Activated CD4-positive, alpha-beta T cell treated with anti-CD3 and anti-CD28 coated beads for 24 hours (primary cell): ENCODE measurements at places on chromosomes 7 and 10.

GRCh38 chr10:128859738-128860386 lies 607.2 kb upstream of the MGMT start:
- DNase-seq, result peak; percentile 17

DNA sequence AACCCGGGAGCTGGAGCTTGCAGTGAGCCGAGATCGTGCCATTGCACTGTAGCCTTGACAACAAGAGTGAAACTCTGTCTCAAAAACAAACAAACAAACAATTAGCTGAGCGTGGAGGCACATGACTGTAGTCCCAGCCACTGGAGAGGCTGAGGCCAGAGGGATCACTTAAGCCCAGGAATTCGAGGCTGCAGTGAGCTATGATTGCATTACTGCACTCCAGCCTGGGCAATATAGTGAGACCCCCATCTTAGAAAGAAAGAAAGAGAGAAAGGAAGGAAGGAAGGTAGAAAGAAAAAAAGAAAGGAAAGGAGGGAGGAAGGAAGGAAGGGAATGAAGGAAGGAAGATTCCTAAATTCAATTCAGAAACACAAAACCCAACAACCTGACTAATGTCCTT lies 141.3 kb upstream of the TNRC18 start:
- no peak for DNase-seq

DNA sequence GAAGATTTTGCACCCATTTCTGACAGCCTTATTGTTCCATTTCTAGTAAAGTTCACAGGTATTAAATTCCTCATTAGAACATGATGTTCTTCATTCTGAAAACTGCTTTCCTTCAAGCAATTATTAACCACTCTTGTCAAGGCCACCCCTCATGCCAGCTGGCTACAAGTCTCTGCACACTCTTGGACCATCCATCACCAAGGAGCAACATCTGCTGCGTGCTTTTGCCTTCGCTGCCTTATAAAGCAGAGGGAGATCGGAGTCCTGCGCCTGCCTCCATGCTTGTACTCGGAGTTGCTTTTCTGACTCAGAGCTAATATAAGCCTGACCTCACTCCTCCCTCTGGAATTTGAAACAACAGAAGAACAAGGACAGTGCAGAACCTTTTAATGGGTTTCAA lies 529.9 kb upstream of the DPP6 start:
- no peak for DNase-seq

GRCh38 chr10:120818301-120818700 lies 32.9 kb upstream of the WDR11 start:
- DNase-seq, result no peak

GRCh38 chr10:37976880-37977203 lies 395 bp upstream of the ZNF25 start:
- DNase-seq, result no peak

- no peak for DNase-seq
Observed at GRCh38 chr10:13806419-13806818, 219.7 kb downstream of the PRPF18 start.

GRCh38 chr7:86747698-86748097 lies 104.0 kb downstream of the GRM3 start:
- DNase-seq, result no peak

DNA sequence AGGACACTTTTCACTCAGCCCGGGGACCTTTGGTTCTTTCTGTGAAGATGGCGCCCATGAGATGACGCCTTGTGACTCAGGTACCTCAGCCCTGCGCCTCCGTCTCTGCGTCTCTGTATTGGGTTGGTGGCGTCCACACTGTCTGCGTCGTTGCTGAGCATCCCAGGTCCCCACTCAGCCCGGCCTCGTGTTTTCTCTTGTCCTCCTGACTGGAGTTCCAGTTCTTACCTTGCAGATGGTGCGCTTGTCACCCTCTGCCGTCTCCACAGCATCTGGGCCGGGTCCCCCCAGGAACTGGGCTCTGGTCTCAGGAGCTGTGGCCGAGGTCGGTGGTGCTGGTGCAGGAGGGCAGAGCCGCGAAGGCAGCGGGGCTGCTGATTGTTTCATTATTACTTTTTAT lies 150.4 kb downstream of the WDR37 start:
- DNase-seq, result no peak

DNA sequence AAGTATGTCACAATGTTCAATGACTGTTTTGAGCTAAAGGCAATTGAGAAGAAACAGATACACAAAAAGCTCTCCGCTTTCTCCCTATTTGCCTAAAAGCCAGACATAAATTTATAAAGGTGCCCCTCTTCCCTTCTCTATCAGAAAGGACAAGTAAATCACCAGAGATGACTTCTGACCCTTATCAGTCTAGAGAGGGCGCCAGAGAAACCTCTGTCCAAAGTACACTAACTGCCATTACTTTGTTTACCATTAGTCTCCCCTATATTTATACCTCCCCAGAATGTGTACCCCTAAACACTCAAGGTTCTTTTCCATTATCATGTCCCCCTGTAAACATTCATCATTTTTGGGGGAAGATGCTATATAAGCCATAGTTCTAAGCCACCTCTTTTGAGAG lies 49.3 kb downstream of the TPK1 start:
- no peak for DNase-seq

DNA sequence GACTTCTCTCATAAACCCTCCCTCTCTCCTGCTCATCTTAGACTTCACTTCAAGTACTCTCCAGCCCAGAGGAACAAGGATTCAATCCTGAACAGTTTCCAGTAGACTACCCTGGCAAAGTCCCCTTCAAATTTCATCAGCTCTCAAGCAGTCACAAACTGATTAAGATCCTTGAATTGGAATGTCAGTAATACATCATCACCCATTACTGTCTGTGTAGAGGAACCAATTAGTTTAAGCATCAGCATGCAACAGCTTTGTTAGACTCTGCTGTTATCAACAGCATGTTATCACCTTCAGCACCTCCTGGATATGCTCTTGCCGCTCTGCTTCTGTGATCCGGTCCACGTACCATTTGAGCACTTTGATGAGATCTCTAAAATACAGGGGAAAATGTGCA lies 307.0 kb upstream of the IMMP2L start:
- no peak for DNase-seq

DNA sequence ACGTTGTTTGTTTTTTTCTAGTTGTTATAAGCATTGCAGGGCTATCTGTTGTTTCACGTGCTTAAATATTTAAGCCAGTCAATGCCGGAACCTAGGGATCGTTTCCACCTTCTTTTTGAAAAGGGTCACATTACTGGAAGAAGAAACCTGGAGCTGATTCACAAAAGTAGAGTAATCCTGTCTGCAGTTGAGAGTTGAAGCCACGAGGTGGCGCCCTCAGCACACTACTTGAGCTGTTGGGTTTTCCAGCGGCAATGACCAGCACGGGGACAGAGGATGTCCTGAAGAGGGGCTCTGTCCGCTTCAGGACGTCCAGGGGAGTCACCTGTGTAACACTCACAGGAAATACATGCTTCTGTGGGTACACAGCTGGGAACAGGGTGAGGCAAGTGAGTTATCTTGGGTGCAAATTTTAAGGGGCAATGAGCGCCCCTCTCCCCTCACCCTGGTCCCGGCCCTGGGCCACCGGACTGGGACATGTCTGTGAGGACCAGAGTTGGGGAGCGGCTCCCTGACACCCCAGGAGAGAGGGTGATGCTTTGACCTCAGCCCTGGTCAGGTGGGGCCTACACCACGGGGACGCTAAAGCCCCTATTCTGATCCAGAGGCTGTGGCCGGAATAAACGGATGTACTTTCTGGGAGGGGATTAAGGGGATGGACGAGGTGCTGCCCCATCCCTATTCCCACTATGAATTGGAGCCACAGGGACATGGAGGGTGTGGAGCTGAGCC lies 26.3 kb upstream of the WDFY4 start:
- peak; percentile 36 for DNase-seq

DNA sequence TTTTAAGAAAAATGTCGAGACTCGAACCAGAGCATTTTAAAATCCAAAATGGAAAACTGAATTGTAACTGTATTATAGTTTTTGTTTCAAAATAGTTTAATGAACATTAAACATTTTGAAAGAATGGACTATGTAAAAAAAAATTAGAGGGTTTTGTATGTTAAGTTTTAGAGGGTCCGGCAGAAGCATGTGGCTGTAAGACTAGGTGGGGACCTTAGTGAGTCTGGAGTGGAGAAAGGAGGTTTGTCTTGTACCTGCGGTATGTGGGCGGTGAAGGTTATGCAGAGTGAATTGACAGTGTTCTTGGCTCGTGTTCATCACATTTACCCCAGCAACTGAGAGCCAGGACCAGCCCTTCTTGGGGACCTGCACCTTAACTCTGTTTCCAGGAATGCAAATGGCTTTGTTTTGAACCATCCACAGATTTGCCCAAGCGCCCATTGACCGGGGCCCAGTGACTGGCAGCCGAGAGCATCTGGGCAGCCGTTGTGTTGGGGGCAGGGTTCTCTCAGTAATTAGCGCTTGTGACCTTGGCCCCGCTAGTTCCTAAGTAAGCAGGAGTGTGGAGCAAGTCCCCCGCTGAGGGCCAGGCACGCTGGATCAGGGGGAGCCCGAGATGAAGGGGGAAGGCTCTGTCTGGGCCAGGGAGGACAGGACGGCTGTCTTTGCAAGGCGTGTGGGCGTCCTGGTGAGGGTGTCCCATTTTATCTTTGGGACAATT lies 1.4 kb upstream of the KLF6 start:
- no peak for DNase-seq

DNA sequence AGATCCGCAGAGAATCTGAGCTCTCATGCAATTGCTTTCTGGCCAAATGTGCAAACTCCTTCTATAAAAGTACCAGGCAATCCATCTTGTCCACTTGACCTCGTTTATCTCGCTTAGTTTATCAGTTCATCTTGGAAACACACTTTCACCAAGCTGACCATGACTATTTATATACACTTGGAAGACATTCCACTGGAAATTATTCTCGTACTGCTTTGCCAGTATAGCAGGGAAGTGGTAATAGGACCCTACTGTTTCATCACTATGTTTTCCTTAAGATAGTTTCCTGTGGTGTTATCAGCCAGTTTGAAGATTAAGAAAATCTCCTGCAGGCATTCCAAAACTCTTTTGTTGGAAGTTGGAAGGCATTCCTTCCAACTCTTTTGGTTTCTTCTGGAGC lies 115.3 kb upstream of the FAM171A1 start:
- DNase-seq, result no peak

GRCh38 chr7:40221836-40222235 lies 87.0 kb downstream of the SUGCT start:
- DNase-seq, result no peak

GRCh38 chr10:62831346-62831745 lies 15.2 kb upstream of the EGR2 start:
- no peak for DNase-seq

GRCh38 chr7:115300231-115300870 lies 378.5 kb downstream of the MDFIC start:
- no peak for DNase-seq

GRCh38 chr10:86182595-86182994 lies 184.0 kb downstream of the GRID1 start:
- no peak for DNase-seq

DNA sequence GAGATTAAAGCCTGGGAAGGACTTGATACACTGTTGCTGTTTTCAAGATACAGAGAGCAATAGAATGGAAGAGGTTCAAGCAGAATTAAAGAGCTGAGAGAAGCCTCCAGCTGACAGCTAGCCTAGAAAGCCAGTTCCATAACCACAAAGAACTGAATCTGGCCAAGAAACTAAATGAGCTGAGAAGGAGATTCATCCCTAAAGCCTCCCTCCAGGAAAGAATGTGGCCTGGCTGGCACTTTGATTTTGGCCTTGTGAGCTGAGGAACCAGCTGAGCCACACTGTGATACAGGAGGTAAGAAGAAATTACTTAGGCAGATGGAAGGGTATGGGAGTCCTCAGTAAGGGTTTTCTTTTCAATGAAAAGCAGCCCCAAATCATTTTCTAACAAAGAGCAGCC lies 324.1 kb downstream of the PHF14 start:
- DNase-seq, result no peak

DNA sequence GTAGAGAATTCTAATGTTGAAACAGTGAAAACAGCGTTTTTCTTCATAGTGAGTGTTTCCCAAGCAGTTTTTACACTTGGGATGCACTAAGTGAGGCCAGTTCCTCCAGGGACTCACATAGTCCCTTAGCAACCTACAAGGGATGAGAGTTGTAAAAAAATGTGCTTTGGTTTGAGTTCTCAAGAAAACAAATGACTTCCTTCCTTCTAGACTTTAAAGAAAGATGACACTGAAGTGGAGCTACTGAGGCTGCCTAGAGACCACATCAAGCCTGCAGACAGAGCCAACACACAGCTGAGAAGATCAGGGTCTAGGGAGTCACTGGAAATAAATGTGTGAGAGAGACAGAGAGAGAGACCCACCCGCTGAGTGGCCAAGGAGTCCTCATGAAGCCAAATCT lies 264.4 kb downstream of the TNS3 start:
- no peak for DNase-seq

- no peak for DNase-seq
Observed at GRCh38 chr10:128881086-128881485, 586.0 kb upstream of the MGMT start.

GRCh38 chr10:53744176-53744575 lies 971.6 kb upstream of the MBL2 start:
- no peak for DNase-seq

DNA sequence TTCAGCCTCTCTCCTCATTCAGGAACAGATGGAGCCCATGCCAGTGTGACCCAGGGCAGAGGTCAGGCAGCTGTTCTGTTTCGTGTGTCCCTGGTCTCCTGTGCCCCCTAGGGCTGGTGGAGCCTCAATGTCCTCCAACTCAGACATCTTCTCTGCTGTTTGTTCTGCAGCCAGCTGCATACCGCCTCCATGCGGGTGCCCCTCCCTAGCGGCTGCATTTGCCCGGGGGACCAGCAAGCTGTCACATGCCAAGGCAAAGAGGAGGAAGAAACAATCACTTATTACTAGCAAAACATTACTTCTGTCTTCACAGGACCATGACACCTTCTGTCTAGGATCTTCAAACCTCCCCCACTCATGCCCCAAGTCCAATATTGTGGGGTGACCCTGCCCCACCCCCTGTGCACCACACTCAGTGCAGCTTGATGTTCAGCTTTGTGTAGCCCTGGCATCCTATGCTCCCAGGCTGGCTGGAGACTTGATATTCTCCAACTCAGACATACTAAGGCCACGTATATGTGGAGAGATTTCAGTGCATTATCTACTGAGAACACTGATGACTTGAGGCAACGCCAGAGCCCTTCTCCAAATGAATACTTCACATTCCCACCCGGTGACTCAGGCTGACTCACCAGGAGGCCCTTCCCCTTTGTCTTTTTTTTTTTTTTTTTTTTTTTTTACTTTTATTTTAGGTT lies 188.9 kb downstream of the SKIDA1 start:
- DNase-seq, result no peak

GRCh38 chr10:36989233-36989632 lies 136.2 kb upstream of the ANKRD30A start:
- no peak for DNase-seq

DNA sequence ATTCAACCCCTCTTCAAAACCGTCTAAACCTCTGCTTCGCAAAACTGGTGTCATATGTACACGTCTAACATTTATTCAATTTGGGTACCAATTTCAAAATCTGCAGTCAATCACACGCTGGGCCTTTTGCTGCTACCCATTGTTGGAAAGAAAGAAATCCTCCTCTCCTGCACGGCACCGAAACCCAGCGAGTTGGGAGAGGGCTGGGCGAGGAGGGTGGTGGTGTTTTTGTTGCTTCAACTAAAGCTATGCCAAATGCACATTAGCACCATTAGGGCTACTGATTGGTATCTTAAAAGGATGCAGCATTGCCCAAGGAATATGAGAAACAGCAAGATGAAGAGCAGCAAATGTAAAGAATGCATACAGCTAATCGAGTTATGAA lies 7.8 kb downstream of the EBF3 start:
- no peak for DNase-seq

GRCh38 chr7:29090151-29090805 lies 56.1 kb downstream of the CPVL start:
- no peak for DNase-seq

GRCh38 chr7:158327571-158328180 lies 259.9 kb downstream of the PTPRN2 start:
- DNase-seq, result no peak

GRCh38 chr7:144671429-144671828 lies 164.4 kb downstream of the TPK1 start:
- no peak for DNase-seq
